ENCODE measurements at places on chromosomes 11 and 22.

- DNase-seq = no peak
Measured at GRCh38 chr22:33381531-33382406, 323.6 kb upstream of the SYN3 start.

GRCh38 chr11:13666708-13667107 is 1.8 kb upstream of the FAR1 start:
- no peak for DNase-seq

DNA sequence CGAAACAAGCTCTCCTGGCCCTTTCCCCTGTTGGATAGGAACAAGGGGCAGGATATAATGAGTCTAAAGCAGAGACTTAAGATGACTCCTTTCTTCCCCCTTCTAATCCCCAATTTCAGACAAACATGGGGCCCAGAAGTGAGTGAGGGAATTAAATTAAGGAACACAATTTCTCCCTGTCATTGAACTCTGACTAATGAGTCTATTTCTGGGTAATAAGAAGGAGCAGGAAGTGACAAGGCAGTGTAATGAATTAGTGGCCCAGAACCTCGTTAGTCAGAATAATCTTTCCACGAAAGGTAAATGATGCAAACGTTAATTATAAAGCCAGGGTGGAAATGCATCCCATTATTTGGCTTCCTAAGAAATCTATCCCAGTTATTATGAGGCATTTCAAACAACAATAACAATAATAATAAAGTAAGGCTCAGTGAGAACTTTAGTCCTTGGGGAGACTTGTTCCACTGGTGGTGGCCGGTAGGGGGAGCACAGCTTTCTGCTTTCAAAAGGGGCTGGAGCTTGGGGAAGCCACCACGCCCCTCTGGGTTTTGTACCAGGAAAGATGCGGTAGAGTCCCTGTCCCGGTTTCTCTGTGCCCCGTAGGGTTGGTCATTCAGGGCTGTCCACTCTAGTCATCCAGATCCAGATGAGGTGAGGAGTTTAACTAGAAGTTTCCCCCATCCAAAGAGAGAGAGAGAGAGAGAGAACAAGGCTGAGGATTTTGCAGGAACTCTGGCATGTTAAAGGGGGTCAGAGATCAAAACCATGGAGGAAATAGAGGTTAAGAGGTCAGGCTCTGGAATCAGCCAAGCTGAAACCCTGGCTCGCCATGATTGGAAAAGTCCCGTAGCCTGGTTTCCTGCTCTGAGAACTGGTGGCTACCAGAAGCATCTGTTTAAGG is 298.3 kb downstream of the NTM start:
- peak; percentile 47 for DNase-seq

GRCh38 chr11:74677131-74677530 is 54.1 kb downstream of the CHRDL2 start:
- DNase-seq = peak; percentile 21

DNA sequence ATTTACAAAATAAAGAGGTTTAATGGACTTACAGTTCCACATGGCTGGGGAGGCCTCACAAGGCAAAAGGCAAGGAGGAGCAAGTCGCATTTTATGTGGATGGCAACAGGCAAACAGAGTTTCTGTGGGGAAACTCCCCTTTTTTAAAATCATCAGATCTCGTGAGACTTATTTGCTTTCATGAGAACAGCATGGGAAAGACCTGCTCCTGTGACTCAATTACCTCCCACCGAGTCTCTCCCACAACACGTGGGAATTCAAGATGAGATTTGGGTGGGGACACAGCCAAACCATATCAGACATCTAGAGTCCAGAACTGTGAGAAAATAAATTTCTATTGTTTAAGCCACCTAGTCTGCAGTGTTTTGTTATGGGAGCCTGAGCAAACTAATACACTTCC is 80.8 kb downstream of the ME3 start:
- DNase-seq = no peak

All from activated CD8-positive, alpha-beta memory T cell treated with anti-CD3 and anti-CD28 coated beads, Interleukin-2, amount 10 ng/mL, durations not matched to agents 7 days and 5 days (primary cell).